Stimulated activated effector memory CD8-positive, alpha-beta T cell treated with anti-CD3 and anti-CD28 coated beads, Interleukin-12 subunit alpha, Interleukin-12 subunit beta, amount 100 ng/mL, for 72 hours (primary cell): ENCODE measurements at places on chromosomes 4 and X.
A peak's percentile ranks its signal among the peaks of the same experiment; 100 is the strongest.

DNA sequence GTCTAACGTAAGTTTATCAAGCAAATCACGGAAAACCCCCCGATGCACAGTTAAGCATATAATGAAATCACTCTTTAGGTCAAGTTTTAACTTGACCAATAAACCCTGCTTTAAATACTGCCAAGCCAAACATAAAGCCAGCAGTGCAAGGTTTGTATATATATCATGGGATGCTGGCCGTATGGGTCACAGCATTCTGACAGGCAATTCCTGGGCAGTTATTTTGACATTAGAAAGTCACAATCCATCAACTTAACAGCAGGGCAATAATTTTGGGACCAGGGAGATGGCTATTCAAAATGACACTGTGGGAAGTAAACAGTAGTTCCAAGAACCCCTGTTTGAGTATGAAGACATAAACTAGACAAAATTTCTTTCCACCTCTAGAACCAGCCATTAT lies 116.9 kb downstream of the ZNF827 start:
- no peak for DNase-seq

GRCh38 chrX:149490100-149490499 lies 15.0 kb downstream of the IDS start:
- no peak for DNase-seq

DNA sequence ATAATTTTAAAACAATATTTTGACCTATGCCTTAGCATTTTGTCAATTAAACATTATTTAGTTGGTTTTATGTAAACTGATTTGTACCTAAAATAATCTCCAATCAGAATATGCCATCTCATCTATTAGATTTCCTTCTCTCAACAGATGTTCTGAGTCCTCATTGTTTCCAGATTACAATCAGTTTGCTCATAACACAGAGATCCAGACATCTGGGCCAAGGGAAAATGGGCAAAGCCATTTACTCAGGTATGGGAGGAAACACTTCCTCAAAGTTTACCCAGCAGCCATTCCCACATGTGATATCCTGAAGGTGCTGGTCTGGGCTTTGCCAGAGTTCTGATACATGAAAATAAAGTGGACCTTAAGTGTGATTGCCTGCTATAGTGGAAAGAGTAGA lies 217.9 kb upstream of the GPC4 start:
- no peak for DNase-seq

- no peak for DNase-seq
Observed at GRCh38 chr4:174005422-174005821, 278.0 kb downstream of the FBXO8 start.

DNA sequence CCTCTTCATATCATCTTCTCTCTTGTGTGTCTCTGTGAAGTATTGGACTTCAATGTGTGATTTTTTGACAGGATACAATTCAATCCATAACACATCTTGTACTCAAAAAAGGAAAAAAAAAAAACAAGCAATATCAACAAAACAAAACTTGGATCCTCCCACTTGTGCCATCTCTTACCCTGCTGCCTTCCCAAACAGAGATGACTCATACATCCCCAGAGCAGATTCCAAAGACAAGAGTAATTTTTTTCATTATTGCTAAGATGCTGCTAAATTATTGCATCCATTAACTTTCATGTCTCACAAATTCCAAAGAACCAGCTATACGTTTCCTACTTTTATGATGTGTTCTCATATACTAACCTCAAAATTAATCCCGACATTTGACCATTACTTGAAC lies 479.2 kb downstream of the GBA3 start:
- DNase-seq, result no peak

- peak; percentile 50 for DNase-seq
Observed at GRCh38 chr4:177555007-177555574, 112.9 kb upstream of the AGA start.

- DNase-seq, result no peak
Observed at GRCh38 chrX:17104433-17104832, 158.0 kb downstream of the REPS2 start.

GRCh38 chr4:7770224-7771050 lies 169.2 kb downstream of the AFAP1 start:
- DNase-seq, result no peak

DNA sequence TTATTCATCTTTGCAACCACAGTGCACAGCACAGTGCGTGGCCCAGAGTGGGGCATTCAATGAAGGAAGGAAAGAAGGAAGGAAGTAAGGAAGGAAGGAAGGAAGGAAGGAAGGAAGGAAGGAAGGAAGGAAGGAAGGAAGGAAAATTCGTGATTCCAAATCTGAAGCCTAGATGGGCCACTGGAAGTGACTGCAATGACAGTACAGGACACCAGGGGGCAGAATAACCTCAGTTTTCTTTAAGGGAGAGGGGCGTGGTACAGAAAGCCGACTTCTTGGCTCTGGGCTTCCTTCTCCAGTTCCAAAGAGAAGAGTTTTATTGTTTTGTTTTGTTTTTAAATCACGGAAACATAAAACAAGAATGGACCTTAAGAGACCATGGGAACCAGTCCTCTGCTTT lies 47.8 kb downstream of the APLN start:
- peak; percentile 61 for DNase-seq

GRCh38 chrX:68098431-68098830 lies 334.9 kb downstream of the OPHN1 start:
- no peak for DNase-seq

DNA sequence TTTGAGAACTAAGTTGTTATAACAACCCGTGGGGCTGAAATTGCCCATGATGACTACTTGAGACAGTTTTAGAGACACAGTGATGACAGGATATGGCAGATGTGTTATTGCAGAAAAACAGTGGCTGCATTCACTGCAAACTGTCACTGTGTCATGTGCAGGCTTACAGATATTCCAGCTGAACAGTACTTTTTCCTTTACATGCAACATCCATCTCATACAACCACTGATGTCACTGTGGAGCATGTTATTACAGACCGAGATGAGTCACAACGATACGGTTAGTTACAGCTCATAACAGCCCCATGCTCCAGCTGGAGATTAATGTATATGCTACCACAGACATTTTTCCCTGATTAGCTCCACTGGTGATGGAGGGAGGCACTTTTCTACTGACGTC lies 207.4 kb downstream of the TMA16 start:
- no peak for DNase-seq
